Activated T-cell treated with anti-CD3 and anti-CD28 coated beads for 24 hours (primary cell): ENCODE measurements at places on chromosomes 7 and 10.

DNA sequence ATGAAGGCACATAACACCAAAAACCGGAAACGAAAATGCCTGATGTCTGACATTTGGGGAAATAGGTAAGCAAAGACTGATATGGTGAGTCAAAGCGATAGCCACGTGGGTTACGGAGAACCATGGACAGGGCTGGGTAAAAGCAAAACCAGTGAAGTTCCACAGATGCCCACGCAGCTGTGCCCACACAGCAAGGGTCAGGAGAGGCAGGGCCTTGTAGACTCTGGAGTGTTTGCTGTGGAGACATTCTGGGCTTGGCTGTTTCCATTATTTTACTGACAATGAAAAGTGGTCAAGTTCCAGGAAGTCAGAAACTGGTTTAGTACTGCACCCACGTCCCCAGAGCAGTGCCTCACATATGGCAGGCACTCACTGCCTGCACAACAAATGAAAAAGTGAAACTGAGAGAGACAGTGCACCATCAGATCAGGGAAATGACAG, 148.7 kb downstream of the ZMYND11 start:
- peak; percentile 11 for DNase-seq

DNA sequence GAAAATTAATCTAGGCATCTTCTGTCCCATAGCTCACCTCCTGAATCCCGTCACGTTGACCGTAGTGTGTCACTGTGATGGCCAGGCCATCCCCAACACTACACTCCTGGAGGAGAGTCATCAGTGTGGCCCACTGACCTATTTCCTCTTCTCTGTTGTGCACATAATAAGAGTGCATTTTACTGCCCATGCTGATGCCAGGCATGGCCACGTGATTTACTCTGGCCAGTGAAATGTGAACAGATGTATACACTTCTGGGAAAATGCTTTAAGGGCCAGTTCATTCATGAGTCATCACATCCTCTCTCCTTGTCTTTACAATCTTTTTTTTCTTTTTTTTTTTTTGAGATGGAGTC, 101.9 kb upstream of the PIP4K2A start:
- no peak for DNase-seq

GRCh38 chr10:30553018-30553625, 76.4 kb downstream of the LYZL2 start:
- no peak for DNase-seq

DNA sequence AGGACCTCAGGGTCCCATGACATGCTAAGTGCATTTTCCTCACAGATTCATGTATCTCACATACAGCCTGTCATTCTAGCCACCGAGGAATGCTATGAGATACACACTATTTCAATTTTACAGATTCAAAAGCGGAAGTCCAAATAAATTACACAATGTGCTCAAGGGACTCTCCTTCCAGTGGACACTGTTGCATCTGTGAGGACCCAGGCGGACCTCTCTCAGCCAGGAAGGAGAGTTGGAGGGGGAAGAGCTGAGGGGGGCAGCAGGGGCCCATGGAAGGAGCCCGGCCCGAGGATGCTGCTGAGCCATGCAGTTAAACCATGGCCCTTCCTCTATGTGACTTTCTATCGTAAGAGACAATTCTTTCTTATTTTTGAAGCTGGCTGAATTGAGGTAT, 93.6 kb downstream of the VOPP1 start:
- DNase-seq = no peak

DNA sequence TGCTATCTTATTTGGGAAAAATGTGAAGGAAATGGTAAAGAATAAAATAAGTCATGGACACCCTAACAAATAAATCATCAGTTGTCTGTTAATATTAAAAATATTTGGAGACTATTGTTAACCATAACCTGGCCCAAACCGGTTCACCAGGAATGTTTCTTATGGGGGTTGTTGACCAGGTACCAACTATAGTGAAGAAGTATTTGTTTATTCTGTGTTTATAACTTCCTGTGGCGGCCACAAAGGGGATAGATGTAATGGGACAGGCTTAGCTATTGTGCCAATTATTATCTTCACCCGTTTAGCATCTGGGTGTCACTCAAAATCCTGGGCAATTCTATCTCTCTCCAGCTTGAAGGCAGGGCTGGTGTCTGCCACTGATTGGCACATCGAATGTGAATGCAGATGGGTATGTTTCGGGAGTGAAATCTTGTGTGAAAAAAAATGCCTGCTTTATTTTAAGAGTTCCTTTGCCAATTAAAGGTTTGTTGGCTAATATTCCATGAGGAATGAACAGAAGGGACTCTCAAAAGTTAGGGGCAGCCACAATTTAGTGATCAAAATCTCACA, 500.9 kb downstream of the ARL4A start:
- DNase-seq = no peak

- DNase-seq = no peak
These were observed 172.6 kb downstream of the SKIDA1 start for GRCh38 chr10:21352886-21353285.

DNA sequence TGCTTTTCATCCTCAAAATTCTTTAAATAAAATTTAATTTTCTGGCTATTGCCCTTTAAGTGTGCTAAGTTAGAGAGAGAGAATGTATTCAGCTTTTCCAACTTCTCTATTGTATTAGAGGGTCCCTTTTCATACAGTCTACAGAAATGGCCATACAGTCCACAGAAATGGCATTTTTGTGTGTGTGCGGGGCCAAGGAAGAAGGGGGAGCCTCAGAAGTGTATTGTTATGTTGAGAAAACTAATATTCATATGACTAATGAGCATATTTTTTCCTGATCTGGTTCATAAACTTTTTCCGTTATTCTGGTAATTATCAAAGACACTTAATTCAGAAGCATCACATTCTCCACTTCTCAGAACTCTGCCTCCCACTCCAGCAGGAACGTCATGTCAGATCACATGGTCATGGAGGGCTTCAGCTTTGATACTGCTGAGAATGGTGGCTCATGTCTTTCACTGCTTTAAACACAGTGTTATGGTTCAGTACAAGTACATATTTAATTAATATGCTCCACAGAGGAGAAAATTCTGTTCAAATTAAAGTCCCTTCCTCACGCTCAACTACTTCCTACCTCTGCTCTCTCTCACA, 37.1 kb downstream of the ELMO1 start:
- peak; percentile 31 for DNase-seq

DNA sequence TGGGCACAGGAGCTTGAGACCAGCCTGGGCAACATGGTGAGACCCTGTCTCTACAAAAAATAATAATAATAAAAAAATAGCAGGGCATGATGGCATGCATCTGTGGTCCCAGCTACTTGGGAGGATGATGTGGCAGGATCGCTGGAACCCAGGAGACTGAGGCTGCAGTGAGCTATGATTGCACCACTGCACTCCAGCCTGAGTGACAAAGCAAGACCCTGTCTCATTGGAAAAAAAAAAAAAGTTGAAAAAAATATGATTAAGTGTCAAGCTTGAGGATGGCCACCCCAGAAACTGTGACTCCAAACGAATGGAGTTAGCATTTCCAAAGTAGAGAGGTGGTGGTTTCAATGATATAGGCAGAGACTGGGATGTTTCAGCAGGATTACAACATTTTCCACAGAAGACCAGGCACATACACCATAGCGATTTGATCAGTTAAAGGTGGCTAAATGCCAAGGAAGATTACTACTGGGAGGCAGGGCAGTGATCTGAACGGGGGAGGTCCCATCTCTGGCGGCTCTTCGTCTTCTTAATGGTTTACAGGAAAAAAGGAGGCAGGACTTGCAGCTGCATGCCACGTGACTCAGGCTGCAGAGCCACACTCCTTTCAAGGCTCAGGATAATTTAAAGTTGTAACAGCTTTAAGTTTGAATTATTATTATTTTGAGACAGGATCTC, 250.6 kb upstream of the GALNT17 start:
- no peak for DNase-seq

GRCh38 chr7:100802951-100803350, 24.4 kb downstream of the EPHB4 start:
- no peak for DNase-seq

DNA sequence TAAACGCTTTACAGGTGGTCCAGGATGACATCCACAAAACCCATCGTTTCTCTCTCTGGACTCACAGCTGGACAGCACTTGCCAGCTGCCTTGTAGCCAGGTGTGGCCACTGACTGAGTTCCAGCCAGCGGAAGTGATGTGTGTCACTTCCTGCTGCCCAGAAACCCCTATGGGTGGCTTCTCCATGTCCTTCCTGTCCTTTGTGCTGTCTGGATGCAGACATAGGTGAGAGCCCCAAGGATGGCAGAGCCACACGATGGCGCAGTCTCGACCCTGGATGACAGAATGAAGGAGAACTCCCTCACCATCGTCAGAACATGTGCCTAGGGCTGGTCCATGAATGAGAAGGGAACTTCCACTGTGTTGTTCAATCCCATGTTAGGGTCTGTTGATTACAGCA, 22.1 kb downstream of the NMT2 start:
- DNase-seq = no peak

DNA sequence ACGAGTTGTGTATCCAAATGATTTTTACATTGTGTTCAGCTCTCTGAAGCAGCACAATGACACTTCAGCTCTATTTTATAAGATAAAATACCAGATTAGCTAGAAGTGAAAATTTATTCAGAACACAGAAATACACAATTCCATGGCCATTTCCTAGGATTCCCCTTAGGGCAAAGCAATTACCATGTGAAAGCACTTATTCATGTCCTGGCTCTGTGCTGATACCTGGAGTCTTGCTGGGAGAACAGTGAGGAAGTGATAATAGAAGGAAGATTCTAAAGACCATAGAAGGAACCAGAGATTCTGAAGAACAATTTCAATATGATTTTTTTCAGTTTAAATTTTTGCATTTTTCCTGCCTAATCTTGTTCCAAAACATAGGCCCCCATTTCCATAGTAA, 657.4 kb upstream of the ZWINT start:
- DNase-seq = no peak
